ENCODE measurements at places on chromosomes 16 and 17.
A peak's percentile ranks its signal among the peaks of the same experiment; 100 is the strongest.

GRCh38 chr17:32615326-32615725, 128.5 kb downstream of the CDK5R1 start:
- DNase-seq = no peak

DNA sequence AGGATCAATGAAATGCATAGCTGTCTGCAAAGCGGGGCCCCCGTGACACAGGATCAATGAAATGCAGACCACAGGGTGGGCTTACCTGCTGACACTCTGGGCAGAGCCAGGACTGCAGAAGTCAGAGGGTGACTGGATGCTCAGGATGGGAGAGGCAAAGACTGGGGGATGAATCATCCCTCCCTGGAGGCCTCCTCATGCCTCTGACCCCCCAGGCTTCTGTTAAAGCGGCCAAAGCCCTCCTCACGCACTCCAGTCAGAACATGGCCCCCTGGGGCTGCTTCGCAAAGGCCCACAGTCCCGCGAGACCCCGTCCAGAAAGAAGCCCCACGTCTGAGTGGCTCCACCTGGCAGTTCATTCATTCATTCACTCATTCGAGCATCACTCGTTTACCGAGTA, 38.4 kb upstream of the FOXF1 start:
- no peak for DNase-seq

DNA sequence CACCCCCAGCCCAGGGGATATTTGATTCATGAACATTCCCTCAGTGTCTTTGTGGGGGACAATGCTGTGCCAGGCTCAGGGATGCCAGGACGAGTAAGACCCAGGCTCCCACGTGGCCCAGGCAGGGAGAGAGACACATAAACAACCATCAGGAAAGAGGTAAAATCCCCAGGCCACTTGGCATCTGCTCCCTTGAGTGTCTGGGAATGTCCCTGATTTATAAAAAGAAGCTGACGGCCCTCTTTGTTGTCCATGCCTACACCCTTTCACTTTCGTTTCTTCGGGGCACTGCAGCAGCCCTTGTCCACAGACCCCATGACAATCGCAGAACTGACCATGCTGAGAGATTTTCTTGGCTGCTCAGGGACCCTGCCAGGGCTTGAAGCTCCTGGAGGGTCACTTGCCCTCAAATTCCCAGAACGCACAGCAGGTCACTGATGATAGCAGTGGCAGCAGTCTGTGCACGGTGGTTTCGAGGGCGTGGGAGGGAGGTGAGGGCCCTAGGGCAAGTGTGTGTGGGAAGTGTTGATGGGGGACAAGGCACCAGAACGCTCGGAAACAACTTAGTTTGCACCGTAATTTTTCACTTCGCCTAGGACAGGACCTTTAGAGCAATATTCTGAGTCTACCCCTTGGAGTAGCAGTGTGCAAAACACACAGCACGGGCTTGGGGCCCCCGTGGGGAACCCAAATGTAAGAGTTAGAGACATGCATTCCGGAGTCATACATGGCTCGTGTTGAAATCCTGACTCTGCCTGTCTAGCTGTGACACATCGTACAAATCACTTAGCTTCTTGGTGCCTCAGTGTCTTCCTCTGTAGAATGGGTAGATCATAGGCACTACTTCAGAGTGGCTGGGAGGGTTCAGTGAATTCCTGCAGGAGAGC, 4.7 kb downstream of the NOD2 start:
- DNase-seq = no peak

DNA sequence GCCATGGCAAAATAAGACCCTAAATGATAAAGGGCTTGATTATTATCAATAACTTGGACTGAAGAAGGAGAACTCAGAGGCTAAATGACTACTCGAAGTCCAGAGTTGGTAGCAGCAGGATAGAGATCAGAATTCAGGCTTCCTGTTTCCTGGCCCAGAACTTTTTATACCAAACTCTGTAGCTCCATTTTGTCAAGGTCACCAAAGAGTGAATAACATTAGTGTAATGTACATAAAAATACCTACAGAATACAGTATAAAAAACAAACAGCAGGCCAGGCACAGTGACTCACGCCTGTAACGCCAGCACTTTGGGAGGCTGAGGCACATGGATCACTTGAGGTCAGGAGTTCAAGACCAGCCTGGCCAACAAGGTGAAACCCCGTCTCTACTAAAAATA, 79.0 kb downstream of the ARHGAP17 start:
- no peak for DNase-seq

DNA sequence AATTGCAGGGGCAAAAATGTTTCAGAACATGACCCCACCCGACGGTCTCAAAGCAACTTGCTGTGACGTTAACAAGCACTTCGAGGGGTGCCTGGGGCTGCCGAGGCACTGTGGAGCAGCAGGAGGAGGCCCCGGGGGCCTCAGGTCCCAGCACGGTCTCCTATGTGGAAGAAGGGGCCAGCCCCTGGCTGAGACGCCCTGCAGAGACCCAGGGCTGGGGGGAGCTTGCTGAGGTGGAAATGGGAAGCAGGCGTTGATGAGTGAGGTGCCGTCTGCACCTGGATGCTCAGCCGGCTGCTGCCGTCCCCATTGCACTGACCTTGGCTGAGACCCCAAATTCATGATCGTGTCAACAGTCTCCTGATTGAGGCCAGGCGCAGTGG, 46.5 kb downstream of the NT5M start:
- DNase-seq = no peak

- DNase-seq = no peak
These were observed 256.9 kb upstream of the SALL1 start for GRCh38 chr16:51407921-51408320.

- DNase-seq = no peak
These were observed 8.7 kb upstream of the ZNF594 start for GRCh38 chr17:5200360-5200759.

DNA sequence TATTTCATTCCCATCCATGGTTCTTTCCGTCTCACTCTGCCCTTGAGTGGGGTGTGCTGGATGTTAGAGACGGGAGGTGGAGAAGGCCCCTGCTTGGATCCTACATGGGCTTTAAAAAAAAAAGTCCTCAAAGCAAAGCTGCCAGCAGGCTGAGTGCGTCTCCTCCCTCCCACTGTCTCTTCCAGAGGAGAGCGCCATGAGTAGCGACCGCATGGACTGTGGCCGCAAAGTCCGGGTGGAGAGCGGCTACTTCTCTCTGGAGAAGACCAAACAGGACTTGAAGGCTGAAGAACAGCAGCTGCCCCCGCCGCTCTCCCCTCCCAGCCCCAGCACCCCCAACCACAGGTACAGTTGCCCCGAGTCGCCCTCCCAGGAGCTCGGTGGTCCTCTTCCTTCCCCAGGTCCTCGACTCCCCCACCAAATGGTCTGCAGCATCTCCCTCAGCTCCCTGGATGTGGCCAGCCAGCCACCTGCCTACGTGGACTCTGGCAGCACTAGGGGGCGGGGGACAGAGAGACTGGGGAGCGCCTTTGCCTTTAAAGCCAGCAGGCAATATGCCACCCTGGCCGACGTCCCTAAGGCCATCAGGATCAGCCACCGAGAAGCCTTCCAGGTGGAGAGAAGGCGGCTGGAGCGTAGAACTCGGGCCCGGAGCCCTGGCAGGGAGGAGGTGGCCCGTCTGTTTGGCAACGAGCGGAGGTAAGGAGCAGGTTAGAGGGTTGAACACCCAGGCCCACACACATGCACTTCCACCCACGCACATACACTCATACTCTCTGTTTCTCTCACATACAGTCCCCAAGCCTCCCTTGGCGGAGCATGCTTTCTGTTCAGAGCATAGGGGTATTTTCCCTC, 68.2 kb downstream of the PLD6 start:
- DNase-seq = no peak

GRCh38 chr17:49343273-49343672, 18.8 kb downstream of the ZNF652 start:
- no peak for DNase-seq

DNA sequence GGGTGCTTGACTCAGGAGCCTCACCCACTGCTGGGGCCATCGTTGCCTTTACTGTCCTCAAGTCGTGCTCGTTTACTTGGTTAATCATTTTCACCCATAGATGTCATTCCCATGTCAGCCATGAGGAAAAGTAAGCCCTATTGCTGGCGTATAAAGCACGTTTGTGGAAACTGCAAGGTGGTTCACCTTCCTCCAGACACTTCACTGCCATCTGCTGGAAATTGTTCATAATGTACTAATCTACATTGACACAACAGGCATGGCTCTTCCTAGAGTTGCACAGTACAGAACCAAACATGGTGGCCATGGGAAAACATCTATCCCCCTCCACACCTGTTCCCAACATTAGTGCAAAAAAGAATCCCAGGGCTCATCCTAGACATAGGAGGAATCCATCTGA, 116.6 kb downstream of the ZNF18 start:
- DNase-seq = no peak

- no peak for DNase-seq
These were observed 408 bp upstream of the KPNA2 start for GRCh38 chr17:68035131-68035522.

DNA sequence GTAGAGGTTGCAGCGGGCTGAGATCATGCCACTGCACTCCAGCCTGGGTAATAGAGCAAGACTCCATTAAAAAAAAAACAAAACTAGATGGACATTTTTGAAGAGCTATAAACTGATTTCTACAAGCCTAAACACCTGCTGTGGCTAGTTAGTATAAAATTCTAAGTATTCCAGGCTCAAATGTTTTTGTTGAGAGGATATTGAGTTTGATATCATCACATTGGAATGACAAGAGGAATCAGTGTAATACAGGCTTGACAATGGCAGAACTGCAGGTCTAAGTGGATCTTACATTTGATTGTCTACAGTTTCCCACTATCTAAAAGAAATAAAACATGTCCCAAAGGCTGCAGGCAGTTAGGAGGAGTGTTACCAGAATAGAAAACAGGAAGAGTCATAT, 23.9 kb upstream of the DLX3 start:
- no peak for DNase-seq

GRCh38 chr16:80656711-80657150, 115.9 kb downstream of the DYNLRB2 start:
- no peak for DNase-seq

- no peak for DNase-seq
These were observed 3.7 kb downstream of the C16orf78 start for GRCh38 chr16:49377196-49377755.

- DNase-seq = no peak
These were observed 9.2 kb upstream of the NAT9 start for GRCh38 chr17:74785096-74785980.

DNA sequence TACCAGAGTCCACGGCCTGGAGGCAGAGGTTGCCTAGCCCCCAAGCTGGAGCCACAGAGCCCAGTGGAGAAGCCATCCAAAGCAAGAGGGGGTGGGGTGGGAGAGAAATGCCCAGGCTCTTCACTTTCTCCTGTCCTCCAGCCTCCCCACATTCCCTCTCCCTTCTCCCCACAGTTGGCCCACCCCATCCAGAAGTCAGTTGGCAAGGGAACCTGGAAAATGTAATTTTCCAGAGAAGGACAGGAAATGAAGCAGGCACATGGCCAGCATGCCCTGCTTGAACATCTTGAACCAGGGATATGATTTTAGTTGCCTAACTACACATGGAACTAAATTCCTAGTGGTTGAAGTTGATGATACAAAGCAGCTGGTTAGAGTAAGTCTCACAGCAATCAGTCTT, 73.3 kb upstream of the IRX6 start:
- DNase-seq = no peak

- DNase-seq = no peak
These were observed 115.6 kb downstream of the CCDC182 start for GRCh38 chr17:57629470-57629869.

DNA sequence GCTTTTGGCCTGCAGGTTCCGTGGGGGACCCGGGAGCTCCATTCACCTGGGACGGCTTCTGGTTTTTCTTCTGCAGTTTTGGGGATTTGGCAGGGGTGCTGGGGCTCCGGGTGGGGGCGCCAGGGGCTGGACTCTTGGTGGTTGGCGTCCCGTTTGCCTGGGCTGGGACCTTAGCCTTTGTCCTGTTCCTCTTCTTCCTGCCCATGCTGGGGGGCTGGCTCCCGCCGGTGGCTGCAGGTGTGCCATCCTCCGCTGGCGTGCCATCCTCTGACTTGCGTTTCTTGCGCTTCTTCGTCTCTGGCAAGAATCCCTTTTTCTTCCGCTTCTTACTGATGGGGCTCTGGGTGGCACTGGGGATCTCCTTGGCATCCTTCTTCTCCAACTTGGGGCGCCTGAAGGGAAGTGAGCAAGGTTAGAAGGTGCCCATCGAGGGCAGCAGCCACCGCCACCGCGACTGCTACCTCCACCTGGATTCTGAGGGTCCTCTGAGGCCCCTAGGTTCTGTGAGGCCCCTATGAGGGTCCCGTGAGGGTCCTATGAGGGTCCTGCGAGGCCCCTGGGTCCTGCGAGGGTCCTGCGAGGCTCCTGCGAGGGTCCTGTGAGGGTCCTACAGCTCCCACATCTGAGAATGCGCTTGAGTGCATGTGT, 15.5 kb downstream of the MYBBP1A start:
- DNase-seq = no peak

DNA sequence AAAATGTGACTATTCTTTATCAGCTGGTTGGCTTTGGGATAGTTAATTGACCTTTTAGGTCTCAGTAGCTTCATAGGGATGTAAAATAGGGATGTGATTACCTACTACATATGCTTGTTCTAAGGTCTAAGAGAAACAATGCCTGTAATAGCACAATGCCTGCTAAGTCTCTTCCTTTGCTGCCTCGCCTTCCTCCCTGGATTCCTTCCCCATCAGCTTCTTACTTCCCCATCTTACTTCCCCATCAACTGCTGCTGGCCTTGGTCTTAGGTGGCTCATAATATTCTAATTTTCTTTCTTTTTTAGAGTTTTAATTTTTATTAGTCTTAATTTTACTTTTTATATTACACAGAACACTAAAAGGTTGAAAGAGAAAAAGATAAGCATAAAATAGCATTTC, 59.2 kb upstream of the GOT2 start:
- DNase-seq = no peak

- no peak for DNase-seq
These were observed 54.7 kb upstream of the CDH11 start for GRCh38 chr16:65176603-65177002.

- DNase-seq = no peak
These were observed 12.2 kb downstream of the ASGR2 start for GRCh38 chr17:7102421-7102820.

GRCh38 chr16:67393788-67394154, 473 bp upstream of the TPPP3 start:
- DNase-seq = no peak

- no peak for DNase-seq
These were observed 143.5 kb upstream of the HLF start for GRCh38 chr17:55121268-55121667.

DNA sequence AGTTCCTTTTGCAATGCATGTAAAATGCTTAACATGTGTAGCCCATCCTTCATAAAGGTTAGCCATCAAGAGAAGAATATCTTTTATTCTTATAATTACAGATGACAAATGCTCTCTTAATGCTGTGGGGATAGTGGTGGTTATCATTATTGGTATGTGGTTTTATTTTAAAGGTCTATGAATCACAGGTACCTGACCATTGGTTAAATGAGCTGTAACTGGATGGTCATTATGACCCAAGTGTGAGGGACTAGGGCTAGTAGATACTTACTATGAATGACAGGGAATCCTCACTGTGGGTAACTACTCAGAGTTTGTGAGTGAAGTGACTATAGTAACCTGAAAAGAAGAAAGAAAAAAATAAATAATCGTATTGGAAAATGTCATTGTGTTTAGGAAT, 78.8 kb downstream of the CDRT15 start:
- no peak for DNase-seq

GRCh38 chr17:62064791-62065563, at the start of gene MED13:
TSS of gene MED13 (minus strand) at chr17:62065278. CDS start at chr17:62065205, 73 bp downstream.
- DNase-seq = peak; percentile 40

Data from left renal cortex interstitium (tissue), 4 donors.